ENCODE measurements at places on chromosomes 5 and 9.

DNA sequence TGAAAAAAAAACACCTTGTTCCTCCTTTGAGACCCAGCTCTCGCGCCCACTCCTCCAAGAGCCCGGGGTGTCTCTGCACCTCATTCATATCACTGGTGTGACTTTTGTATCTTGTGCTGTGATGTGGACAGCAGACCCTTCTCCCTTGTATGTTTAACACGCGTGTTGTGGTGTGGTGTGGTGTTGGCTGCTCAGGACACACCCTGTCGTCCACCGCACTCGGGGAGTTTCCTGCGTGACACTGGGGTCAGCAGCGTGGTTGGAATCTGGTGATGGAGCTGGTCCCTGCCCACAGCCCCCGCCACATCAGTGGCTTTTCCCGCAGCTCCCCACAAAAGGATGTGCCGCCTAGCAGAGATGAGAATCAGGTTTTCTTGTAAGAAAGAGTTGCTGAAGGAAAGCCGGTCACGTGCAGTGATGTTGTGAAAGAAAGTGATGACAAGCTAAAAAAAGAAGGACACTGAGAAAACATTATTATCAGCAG is 61.5 kb downstream of the TENT4A start:
- 0 out of 2 replicates have a peak overlapping the region, but pooled peaks have one; percentile 7 for H3K27ac ChIP-seq
- no peak overlapping the region for H3K4me3 ChIP-seq
- H3K36me3 ChIP-seq: no peaks in the 10 kb centered on the region
- H3K27me3 ChIP-seq: no peaks in the 10 kb centered on the region
- H3K4me1 ChIP-seq: peaks cover 23% of the 10 kb centered on the region

DNA sequence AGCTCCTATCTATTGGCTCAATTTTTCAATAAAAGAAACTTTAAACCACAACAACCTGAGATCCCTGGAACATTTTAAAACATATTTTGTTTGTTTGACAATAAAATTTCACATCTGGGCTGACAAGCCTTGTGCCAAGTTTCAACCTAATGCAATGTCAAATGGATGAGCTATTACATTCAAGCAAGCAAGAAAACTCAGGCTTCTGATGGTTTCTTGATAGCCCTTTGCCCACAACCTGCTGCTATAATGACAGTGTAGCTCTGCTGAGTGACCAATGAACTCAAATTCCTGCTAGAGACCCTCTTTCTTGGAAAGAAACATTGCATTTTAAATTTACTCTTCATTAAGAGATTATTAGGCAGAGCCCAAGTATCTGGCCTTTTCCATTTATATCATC is 472.9 kb downstream of the ARHGEF28 start:
- no peak for DNase-seq
- H3K4me3 ChIP-seq: no peak overlapping the region
- no peaks in the 10 kb centered on the region for H3K36me3 ChIP-seq
- H3K27me3 ChIP-seq: no peaks in the 10 kb centered on the region
- H3K4me1 ChIP-seq: no peaks in the 10 kb centered on the region
- H3K27ac ChIP-seq: no peak overlapping the region

DNA sequence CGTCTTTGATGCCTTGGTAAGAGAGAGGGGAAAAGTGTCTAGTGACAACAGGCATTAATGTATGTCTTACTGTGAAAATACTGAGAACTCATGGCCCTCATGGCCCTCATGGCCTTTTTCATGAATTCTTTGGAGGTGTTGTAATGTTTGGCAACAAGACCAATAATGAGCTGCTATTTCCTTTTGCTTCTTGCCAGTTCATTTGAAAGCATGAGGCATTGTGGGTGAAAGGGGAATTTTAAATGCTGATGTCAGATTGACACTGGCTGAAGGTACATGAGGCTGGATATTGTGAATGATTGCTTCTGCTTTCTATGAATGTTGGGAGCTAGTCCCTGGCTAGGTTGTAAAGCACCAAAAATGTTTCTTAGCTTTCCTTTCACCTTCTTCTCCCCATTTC is 79.2 kb downstream of the DOCK2 start:
- no peaks in the 10 kb centered on the region for H3K27me3 ChIP-seq
- no peak overlapping the region for H3K4me3 ChIP-seq
- DNase-seq: no peak
- no peak overlapping the region for H3K27ac ChIP-seq
- peaks cover 98% of the 10 kb centered on the region for H3K36me3 ChIP-seq

- H3K4me1 ChIP-seq: peaks cover 32% of the 10 kb centered on the region
- no peak for DNase-seq
- no peaks in the 10 kb centered on the region for H3K36me3 ChIP-seq
- H3K4me3 ChIP-seq: peak overlapping the region; percentile 78
- peak overlapping the region; percentile 68 for H3K27ac ChIP-seq
Measured at GRCh38 chr9:111896942-111897600, 457 bp downstream of the UGCG start.

GRCh38 chr9:73061146-73061545 is 90.5 kb upstream of the ANXA1 start:
- no peak overlapping the region for H3K4me3 ChIP-seq
- H3K27ac ChIP-seq: no peak overlapping the region
- H3K36me3 ChIP-seq: no peaks in the 10 kb centered on the region

- no peak overlapping the region for H3K4me3 ChIP-seq
- H3K27ac ChIP-seq: no peak overlapping the region
- no peaks in the 10 kb centered on the region for H3K36me3 ChIP-seq
Measured at GRCh38 chr5:123035360-123035917, 1.1 kb downstream of the PPIC start.

DNA sequence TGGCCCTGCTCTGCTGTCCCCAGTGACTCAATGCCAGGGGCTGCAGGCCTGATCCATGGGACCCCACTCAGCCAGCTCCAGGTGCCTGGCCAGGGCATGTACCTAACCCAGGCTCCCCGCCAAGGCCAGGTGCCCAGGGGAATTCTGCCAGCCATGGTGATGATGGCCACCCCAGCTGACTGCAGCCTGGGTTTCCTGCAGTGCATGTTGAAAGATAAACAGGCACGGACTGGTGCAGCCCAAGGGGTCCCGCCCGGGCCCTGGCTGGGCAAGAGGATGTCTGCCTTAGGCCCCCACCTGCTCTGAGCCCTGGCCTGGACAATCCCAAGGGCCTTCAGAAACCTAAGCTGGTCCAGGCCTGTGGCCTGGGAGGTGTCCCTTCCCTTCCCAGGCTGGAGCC is 1.2 kb downstream of the ABCA2 start:
- no peak for DNase-seq
- H3K4me1 ChIP-seq: peaks cover 28% of the 10 kb centered on the region
- H3K36me3 ChIP-seq: no peaks in the 10 kb centered on the region
- no peak overlapping the region for H3K27ac ChIP-seq

- no peaks in the 10 kb centered on the region for H3K4me1 ChIP-seq
- H3K36me3 ChIP-seq: no peaks in the 10 kb centered on the region
- no peak for DNase-seq
- no peak overlapping the region for H3K4me3 ChIP-seq
Measured at GRCh38 chr5:159149085-159149484, 49.4 kb upstream of the EBF1 start.

- DNase-seq: no peak
- no peak overlapping the region for H3K4me3 ChIP-seq
- H3K36me3 ChIP-seq: no peaks in the 10 kb centered on the region
- H3K27me3 ChIP-seq: no peaks in the 10 kb centered on the region
- no peaks in the 10 kb centered on the region for H3K4me1 ChIP-seq
Measured at GRCh38 chr9:111740739-111741138, 54.0 kb downstream of the SHOC1 start.

DNA sequence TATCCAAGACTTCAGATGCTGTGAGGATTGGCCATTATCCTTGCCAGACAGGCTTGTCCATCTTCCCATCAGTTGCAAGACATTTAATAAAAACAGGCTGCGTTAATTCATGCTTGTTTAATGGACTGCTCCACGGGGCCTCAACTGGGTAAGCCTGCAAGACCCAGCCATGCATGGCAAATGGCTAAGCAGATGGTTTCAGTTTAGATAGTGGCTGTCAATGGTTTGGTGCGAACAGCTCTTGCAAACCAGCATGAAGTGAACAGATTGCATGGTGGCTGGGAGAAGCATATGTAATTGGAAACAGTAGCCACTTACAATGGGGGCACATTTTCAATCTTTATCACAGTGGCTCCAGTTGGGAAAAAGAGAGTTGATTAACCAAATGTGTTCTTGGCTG is 628.2 kb upstream of the KLF4 start:
- no peaks in the 10 kb centered on the region for H3K27me3 ChIP-seq
- no peaks in the 10 kb centered on the region for H3K4me1 ChIP-seq
- no peaks in the 10 kb centered on the region for H3K36me3 ChIP-seq
- H3K4me3 ChIP-seq: no peak overlapping the region
- no peak overlapping the region for H3K27ac ChIP-seq

DNA sequence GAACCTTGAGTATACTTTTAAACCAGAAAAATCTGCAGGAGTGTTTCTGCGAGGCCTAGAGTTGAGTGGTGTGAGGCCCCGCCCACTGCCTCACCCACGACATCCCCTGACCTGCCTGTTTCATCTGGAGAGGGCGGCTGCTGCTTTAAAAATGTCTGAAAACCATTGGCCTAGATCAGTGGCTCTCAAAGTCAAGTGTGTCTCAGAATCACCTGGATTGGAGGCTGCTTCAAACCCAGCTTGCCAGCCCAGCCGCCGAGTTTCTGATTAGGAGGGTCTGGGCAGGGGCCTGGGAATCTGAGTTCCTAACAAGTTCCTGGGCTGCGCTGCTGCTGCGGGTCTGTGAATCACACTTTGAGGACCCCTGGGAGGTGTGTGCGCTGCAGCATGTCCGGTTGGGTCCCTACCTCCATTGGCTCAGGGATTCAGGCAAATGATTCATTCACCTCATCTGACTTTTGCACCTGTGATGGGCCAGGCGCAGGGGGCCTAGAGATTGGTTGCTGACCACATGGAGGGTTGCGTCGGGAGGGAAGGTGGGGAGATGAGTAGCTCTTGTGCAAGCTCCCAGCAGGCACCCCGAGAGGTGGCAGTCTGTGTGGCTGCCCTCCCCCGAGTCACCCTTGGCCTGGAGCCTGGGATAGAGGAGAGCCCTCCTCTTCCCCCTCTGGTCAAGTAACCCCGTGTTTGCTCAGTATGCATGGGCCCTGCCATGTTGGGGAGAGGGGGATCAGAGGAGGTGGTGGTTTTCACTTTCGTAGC is 27.6 kb upstream of the HMCN2 start:
- H3K36me3 ChIP-seq: no peaks in the 10 kb centered on the region
- DNase-seq: no peak
- no peak overlapping the region for H3K27ac ChIP-seq
- no peak overlapping the region for H3K4me3 ChIP-seq
- H3K4me1 ChIP-seq: peaks cover 12% of the 10 kb centered on the region

- H3K4me1 ChIP-seq: peaks cover 13% of the 10 kb centered on the region
- DNase-seq: no peak
- no peaks in the 10 kb centered on the region for H3K36me3 ChIP-seq
- no peak overlapping the region for H3K27ac ChIP-seq
Measured at GRCh38 chr5:66643387-66643786, 47.2 kb downstream of the MAST4 start.

DNA sequence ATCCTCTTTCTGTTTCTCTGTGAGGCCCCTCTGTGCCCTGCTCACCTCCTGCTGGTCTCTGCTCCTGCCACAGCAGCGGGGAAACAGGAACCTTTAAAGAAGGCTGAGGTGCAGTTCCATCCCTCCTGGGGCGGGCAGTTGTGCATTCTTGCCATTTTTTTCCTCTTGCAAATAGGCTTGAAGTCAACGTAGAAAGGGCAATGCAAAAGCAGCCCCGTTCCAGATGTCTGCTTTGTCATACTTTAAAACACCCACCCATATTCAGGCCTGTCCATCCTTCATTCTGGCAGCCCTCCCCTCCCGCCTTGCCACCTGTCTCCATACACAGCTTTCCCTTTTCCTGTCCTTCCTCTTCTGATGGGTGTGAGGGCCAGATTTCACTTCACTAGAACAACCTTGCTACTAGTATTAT is 65.4 kb upstream of the KLF9 start:
- DNase-seq: no peak
- no peak overlapping the region for H3K27ac ChIP-seq
- no peaks in the 10 kb centered on the region for H3K4me1 ChIP-seq
- H3K4me3 ChIP-seq: no peak overlapping the region

GRCh38 chr9:75360252-75360651 is 271.9 kb downstream of the OSTF1 start:
- H3K4me1 ChIP-seq: no peaks in the 10 kb centered on the region
- H3K27me3 ChIP-seq: no peaks in the 10 kb centered on the region
- no peaks in the 10 kb centered on the region for H3K36me3 ChIP-seq
- no peak overlapping the region for H3K4me3 ChIP-seq
- DNase-seq: no peak

GRCh38 chr5:54463713-54464112 is 8.2 kb downstream of the HSPB3 start:
- DNase-seq: no peak
- H3K4me1 ChIP-seq: no peaks in the 10 kb centered on the region
- H3K27me3 ChIP-seq: no peaks in the 10 kb centered on the region
- no peaks in the 10 kb centered on the region for H3K36me3 ChIP-seq
- no peak overlapping the region for H3K27ac ChIP-seq

- H3K4me3 ChIP-seq: no peak overlapping the region
- peaks cover 8% of the 10 kb centered on the region for H3K27me3 ChIP-seq
- no peaks in the 10 kb centered on the region for H3K4me1 ChIP-seq
- no peak for DNase-seq
- no peaks in the 10 kb centered on the region for H3K36me3 ChIP-seq
- no peak overlapping the region for H3K27ac ChIP-seq
Measured at GRCh38 chr5:39437467-39437866, 12.7 kb upstream of the DAB2 start.

DNA sequence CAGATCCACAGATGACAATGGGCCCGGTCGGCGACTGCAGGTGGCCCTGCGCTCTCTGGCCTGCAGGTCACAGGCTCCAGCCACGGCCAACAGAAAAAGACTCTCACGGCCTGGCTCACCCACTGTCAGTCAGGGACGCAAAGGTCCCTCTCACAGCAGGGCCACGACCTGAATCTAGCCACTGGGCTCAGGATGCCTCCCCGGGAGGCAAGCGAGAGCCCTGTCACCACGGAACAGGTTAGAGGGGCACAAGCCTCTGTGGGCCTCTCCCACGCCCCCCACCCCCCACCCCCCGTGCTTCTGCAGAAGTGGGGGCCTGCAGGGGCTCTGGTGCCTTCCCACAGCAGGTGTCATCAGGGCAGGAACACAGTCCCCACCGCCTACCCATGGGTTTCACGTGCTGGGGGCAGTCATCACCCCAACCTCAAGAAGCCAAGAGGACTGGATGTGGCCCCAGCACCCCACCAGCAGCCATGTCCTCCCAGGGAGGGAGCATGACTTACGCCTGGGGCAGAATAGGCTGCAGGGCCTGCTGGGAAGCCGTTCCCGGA is 17.3 kb upstream of the EGFL7 start:
- peaks cover 2% of the 10 kb centered on the region for H3K27me3 ChIP-seq
- H3K27ac ChIP-seq: no peak overlapping the region
- H3K4me1 ChIP-seq: peaks cover 10% of the 10 kb centered on the region

DNA sequence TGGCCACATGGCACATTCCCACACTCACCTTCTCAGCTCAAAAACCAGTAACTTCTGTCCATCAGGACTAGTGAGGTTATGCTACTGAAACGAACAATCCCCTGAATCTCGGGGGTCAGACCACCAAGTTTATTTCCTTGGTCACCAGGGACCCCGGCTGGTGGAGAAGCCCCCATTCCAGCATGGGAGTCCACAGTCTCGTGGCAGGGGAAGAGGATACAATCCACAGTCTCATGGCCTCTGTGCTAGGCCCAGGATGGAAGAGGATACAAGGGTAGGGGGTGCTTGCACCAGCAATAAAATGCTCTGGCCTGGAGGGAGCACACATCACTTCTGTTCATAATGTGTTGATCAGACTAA is 7.4 kb upstream of the CARD19 start:
- H3K4me3 ChIP-seq: no peak overlapping the region
- H3K36me3 ChIP-seq: no peaks in the 10 kb centered on the region
- DNase-seq: no peak

Data from DND-41 (cell line).